ENCODE measurements at places on chromosomes 16 and 17.

GRCh38 chr16:31273676-31274075, 13.9 kb downstream of the ITGAM start:
- DNase-seq, result no peak

DNA sequence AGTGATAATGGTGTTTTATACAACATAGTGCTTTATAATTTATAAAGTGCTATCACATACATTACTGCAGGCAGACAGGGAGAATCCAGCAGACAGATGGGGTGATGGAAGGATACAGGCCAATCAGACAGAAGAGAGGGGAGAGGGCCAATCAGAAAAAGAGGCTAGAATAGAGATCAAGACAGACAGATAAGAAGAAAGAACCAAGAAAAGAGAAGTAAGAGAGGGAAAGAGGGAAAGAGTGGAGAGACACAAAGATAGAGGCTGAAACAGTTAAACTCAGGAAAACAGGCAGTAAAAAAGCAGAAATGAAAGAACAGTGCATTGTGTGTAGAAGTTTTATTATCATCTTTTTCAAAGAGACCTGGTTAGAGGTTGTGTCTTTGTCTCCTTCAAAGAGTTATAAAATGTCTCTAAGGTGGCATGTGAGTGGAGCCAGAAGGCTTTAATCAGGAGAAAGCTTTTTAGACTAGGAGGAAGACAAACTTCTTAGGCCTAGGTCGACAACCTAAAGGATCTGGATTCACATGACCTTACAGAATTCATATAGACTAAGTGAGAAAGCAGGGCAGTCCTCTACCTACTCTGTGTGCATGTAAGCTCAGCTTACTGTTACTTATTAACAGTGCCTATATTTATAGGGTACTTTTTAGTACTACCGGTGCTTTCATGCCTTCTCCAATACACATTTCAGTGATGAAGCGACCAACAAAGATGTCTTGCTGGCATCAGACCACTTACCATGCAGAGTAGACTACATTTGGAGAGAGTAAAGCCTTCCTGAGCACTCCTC, 8.3 kb upstream of the CHD3 start:
- no peak for DNase-seq

DNA sequence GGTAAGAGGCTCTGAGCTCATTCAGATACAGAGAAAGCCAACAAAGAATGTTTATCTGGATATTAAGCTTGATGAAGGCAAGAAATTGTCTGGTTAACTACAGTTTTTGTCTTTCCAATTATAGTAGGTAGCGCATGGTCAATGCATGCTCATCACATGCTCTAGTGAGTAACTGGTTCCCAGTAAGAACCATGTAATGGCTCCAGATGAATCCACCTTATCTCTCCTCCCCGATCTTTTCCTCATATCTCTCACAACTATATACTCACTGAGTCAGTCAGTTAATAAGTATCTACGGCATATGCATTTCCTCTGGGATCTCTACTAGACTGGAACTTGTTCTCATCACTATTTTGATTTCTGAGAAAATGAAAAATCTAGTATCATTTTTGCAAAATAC, 340.7 kb upstream of the DYNLRB2 start:
- no peak for DNase-seq

DNA sequence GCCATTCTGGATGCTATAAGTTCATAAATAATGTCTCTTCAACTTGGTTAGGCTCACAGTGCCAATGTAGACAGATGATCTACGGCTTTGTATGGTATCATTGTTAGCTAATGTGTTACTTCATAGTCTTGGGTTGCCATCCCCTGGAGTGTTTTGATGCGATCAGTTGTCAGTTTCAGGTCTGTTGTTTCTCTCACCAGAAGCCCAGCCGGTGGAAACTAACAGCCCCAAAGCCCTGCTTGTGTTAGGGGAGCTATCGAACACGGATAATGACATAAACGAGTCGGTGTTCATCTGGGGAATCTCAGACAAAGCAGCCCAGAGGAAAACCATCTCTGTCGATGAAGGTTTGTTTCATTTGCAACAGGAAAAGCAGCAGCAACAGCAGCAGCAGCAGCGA, 107.4 kb upstream of the ANKFN1 start:
- DNase-seq, result no peak

DNA sequence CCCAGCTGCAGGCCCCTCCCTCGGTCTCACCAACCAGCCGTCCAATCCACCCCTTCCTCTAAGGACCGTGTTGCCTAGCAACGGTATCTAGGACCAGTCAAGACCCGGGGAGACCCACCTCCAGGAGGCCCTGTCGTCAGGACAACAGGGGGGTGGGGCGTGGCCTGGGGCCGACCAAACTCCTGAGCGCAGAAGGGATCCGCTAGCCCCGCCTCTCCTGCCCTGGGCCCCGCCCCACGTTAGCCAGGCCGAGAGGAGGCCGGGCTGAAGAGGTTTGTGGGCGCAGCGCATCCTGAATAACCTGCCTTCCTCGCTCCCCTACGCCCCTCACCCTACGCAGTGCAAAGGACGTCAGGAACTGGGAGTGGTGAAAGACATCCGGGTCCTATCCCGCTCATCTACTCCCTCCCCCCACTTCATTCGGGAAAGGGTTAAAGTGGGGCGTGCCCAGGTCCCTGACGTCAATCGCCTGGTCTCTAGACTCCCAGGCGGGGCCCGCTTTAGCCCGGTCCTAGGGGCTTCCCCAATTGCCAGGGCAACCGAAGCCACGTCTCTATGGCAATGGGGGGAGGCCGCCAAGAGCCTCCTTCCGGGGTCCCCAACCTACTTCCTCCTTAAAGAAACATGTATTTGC, 14.7 kb downstream of the DLG4 start:
- DNase-seq, result peak; percentile 89

DNA sequence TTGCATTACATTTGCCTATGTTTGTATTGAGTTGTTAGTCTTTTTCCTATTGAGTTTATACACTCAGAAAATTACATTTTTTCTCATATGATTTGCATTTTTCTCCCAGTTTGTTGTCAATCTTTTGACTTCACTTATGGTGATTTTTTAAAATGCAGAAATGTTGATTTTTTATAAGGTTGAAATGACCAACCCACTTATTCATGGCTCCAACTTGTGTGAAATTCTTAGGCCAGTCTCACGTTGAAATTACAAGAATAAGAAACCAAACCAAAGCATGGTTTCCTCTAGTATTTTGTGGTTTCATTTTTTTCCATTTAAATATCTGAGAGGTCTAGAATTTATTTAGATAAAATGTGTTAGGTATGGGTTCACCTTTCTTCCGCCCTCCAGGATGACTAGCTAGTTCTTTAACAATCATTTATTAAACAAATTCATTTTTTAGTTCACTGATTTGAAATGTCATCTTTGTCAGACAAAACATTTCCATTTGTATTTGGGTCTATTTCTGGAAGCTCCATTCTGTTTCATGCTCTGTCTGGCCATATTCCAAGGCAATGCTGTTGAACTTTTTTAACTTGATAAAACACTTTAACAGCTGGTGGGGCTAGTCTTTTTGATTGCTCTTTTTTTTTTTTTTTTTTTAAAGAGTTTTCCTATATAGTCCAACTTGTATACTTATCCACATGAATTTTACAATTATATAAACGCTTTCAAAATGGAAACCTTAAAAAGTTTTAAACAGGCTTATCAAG, 40.0 kb downstream of the FAM20A start:
- DNase-seq, result no peak

- DNase-seq, result no peak
Observed at GRCh38 chr17:33204156-33204555, 88.9 kb downstream of the ASIC2 start.
